Substantia nigra (tissue), 51 donors: ENCODE measurements at places on chromosomes 4 and X.

DNA sequence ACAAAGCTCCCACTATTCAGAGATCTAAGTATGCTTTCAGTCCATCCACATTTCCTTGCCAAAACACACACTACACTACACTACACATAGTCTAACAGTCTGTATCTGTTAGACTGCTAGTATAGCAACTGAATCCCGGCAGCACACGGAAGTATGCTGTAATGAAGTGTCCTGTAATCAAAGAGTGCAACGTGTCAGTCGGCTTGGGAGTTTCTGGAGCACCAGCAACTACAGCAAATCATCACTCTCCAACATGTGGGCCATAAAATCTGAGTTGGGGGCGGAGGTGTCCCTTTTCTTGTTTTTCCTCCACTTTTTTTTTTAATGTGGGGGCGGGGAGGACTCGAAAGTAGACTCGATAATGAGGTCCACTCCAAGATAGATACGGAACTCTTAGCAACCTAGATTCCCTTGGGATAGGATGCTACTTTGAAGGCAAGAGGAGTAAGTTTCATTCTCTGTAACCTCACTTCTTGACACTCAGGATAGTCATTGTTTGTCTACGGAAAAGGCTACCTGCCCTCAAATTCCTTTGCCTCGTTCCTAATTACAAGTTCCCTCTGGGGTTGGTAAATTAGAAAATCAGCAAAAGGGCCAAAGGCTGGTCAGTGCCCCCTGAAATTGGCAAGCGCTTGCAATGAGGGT, 722 bp downstream of the SLC10A7 start:
- DNase-seq, result no peak

DNA sequence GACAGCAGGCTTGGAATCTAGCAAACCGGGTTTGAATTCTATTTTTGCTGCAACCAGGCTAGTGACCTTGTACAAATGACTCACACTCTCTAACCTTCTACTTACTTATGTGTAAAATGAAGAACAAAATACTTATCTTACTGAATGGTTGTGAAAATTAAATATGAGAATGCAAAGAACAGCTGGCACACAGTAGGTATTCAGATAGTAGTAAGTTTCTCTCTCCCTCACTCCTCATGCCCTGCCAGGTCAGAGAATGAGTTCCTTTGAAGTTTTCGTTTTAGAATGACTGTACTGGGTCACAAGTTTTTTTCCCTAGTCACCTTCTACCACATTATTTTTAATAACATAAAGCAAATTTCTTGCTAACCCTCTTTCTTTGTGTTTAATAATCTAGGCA, 33.0 kb downstream of the CISD2 start:
- no peak for DNase-seq

DNA sequence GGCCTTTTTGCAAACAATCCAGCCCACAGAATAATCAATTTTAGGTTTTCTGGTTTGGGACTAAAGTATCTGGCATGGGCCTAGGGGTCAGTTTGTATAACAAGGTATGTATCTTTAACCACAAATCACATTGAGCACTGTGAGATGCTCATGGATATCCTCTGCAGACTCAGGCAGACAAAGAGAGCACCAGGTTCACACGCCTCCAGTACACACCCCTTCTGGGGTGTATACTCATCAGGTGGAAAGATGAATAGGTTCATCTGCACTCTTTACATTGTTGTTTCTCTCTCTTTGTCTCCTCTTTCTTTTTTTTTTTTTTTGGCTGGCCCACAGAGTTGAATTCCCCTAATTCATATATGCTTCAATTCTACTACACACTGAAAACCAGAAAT, 21.1 kb downstream of the TEC start:
- DNase-seq, result no peak

DNA sequence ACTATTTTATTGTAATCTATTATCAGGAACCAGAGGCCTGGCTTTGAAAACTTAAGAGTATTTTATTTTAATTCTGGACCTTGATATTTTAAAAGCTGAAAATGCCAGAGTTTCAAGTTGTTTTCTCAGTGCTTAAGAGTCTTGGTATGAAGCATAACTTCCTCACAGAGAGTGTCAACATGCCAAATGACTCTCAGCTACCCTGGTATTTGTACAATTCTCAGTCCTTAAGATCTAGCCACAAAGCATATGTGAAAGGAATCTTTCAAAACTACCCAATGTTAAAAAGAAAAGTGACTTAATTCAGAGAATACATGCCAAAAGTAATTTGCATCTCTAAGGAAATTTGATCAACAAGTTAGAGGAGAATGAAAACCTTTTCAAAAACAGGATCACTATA, 171.9 kb downstream of the DKK2 start:
- no peak for DNase-seq

- DNase-seq, result no peak
These were observed 24.1 kb downstream of the OCIAD1 start for GRCh38 chr4:48854982-48855381.

DNA sequence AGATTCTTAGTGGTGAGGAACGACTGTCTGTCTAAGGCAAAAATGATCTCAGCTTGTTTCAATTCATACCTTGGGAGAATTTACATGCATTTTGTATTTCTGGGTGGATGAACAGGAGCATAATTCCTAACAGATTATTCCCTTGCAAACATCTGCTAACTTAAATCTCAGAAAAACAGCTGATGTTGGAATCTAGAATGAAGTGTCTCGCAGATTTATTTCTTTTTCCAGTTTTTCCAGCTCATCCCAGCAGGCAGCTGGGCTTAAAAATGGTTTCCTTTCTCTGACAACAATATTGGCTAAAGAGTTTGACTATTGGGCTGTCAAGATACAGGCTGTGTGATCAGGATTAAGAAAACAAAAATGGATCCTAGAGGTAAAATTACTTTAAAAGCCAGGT, 1.1 kb downstream of the LNX1 start:
- DNase-seq, result no peak

GRCh38 chrX:1086444-1087409, 125.7 kb downstream of the CRLF2 start:
- no peak for DNase-seq

DNA sequence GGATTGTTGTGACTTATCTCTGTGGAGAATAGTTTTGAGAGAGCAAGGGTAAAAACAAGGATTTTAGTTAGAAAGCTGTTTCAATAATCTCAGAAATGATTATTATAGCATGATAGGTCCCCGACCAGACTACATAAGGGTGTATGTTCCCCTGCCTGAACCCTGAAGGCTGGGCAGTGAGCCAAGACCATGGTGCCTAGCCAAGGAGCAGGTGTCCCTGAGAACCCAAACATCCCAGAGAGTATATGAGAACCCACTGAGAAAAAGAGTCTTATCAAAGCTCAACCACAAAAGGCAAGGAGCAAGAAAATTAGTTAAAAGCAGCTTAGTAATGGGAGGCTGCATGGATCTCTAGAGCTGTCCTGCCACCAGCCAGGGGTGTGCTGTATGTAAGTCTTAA, 94.9 kb upstream of the UNC5C start:
- DNase-seq, result no peak

DNA sequence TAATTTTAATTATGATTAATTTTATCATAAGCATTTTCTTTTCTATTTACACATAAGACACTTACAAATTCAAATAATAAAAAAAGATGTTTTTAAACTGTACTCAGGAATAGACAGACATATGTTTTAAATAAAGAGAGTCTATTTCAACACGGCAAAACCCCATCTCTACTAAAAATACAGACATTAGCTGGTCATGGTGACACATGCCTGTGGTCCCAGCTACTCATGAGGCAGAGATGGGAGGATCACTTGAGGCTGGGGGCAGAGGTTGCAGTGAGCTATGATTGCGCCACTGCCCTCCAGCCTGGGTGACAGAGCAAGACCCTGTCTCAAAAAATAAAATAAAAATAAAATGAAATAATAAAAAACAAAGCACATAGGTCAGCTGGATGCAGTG, 14.8 kb downstream of the FAM9B start:
- DNase-seq, result no peak

DNA sequence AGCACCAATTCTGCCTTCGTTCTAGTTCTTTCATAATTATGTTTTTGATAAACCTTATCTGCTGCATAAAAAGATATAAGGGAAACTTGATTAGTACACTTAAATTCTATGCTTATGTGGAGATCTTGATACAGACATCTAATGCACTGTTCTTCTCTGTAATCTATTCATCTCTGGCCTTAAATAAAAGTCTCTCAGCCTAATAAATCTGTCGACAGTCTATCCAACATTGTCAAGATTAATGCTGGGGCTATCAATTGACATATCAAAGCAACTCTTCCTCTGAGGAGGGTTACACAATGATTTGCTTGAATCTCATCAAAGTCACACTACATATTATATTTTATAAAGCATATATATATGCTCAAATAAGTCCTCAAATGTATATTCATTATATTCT, 545.5 kb downstream of the SPOCK3 start:
- DNase-seq, result no peak

DNA sequence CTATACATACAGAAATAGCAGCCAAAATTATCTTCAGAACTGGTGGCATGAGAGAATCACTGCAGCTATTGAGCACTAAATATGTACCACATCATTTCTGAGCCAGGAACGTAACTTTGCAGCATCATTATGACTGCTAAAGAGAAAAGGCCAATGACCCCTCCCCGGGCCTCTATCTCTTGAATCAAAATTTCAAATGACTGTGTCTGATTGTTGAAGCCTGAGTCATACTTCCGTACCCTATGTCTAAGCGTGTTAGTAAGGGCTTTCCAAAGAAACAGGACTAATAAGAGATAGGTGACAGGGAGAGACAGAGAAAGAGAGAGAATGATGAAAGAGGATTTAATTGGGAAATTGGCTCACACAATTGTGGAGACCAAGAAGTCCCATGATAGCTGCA, 445.5 kb upstream of the SPANXN1 start:
- no peak for DNase-seq

DNA sequence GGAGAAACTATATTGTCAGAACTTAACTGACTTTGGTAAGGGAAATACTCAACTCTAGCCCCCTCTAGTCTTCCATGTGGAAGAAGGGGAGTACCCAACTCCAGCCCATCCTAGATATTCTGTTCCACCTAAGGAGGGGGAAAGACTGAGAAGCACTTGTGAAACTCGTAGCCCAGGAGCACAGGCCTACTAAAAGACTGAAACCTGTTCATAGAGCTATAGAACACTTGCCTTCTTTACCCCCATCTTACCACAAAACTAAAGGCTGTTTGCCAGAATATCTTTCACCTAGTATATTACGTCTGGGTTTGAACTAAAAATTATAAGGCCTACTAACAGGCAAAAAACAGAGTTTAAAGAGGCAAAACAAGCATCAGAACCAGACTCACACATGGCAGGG, 15.5 kb downstream of the CLDN22 start:
- DNase-seq, result no peak

DNA sequence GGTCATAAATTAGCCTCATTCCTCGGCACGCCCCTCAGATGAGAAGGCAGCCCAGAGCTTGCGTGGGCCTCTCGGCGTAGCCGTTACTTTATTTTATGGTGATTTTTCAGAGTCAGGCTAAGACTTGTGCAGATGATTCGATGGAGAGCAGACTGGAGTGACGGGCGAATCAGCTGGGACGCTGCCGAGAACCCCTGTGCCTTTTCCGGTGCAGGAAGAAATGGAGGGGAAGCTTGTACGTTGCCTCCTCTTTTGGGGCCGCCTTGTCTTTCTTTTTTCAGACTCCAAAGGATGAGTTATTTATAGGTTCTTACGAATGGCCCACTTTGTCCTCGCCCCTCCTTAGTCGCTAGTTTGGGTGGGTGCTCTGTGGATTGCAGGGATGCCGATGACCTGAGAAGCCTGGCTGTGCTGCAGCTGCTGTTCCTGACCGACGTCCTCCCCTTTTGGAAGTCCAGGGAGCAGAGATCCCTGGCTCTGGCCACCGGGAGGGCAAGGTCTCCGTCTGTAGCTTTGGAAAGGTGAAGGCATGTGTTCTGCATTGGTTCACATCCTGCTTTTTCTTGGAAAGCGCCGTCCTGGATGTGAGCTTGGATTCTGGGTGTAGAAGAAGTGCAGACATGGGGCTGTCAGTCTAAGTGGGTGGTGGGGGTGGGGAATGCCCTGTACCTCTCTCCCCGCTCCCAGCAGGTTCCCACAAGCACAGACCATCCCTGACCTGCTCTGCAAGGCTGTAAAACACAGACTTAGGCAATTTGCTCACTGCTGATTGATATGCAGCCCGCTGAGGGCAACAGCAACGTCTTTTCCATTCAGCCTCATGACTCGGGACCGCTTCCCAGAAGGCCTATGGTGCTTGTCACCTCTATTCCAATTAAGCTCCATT, 9.3 kb downstream of the SORCS2 start:
- no peak for DNase-seq

DNA sequence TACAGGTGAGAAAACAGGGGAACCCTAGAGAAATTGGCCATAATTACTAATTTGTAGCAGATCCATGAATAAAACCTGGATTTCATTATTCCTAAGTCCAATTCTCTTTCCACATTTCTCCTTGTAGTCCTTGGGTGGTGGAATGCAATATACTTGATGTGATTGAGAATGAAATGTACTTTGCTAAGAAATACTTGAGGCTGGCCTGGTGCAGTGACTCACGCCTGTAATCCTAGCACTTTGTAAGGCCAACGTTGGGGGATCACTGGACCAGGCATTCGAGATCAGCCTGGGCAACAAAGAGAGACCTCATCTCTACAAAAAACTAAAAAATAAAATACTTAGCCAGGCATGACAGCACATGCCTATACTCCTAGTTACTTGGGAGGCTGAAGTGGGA, 15.9 kb downstream of the TMEM184C start:
- DNase-seq, result no peak

- DNase-seq, result no peak
These were observed 109.3 kb downstream of the ADRA2C start for GRCh38 chr4:3875466-3875865.

GRCh38 chr4:25503779-25504178, 126.7 kb downstream of the ANAPC4 start:
- DNase-seq, result no peak

- no peak for DNase-seq
These were observed 359.5 kb upstream of the FGF16 start for GRCh38 chrX:77087529-77088169.

DNA sequence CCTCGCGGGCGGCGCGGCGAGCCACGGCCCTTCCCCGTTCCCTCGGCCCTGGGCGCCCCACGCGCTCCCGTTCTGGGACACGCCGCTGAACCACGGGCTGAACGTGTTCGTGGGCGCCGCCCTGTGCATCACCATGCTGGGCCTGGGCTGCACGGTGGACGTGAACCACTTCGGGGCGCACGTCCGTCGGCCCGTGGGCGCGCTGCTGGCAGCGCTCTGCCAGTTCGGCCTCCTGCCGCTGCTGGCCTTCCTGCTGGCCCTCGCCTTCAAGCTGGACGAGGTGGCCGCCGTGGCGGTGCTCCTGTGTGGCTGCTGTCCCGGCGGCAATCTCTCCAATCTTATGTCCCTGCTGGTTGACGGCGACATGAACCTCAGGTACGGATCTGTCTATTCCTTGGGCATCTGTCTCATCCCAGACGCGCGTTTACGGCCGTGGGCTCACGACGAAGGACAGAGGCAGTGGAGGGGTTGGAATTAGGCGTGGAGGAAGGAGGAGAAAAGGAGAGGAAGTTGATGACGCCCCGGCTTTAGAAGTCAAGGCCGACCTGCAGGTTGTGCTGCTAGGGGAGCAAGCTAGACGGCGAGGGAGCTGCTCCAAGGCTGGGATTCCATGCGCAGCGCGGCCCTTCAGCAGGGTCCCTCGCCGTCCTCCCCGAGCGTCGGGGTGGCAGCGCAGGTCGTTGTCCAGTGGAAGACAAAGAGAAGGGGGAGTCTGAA, 792 bp downstream of the SLC10A4 start:
- no peak for DNase-seq
